Fibroblast of lung (primary cell): ENCODE measurements at places on chromosomes 3 and 15.

GRCh38 chr3:102916532-102916931 is 481.7 kb downstream of the ZPLD1 start:
- no peak for DNase-seq

GRCh38 chr3:194395212-194395611 is 3.9 kb downstream of the GP5 start:
- peak; percentile 58 for DNase-seq

DNA sequence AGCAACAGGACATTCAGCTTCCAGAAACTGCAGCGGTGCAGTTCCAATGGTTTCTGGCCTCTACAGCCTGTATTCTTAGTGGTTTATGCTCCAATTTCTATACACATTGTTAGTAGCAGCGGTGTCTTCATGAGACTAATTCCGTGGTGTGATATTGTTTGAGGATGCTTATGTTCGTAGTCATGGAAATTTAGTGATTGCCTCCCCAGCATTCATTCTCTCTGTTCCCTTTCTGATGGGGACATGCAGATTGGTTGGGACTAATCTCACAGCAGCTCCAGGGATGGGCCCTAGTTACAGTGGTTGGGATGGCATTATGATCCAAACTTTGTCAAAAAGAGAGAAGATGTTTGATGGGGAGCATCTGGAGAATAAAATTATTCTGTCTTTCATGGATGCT is 208.6 kb downstream of the CD47 start:
- no peak for DNase-seq

- no peak for DNase-seq
These were observed 3.4 kb upstream of the ZBED2 start for GRCh38 chr3:111598552-111598951.
